ENCODE measurements at places on chromosomes 4 and X. TPM values are rescaled to one million over a fixed set of nuclear protein-coding genes. Genes with fewer than 3 reads are reported as not detected.

The VCX3A gene
- total RNA-seq, result not detected

The QDPR gene
- total RNA-seq, result 16.6 TPM

The IL3RA gene
- 10.4 TPM for total RNA-seq

The ADH1B gene
- 1.2 TPM for total RNA-seq

The PAGE5 gene
- total RNA-seq, result not detected

The TDO2 gene
- total RNA-seq, result not detected

The ASB9 gene
- total RNA-seq, result 33.5 TPM

The GAGE2A gene
- total RNA-seq, result not detected

The TGIF2LX gene
- not detected for total RNA-seq

The FRAS1 gene
- 9.9 TPM for total RNA-seq

The PPP4R3C gene
- not detected for total RNA-seq

The GAB3 gene
- total RNA-seq, result 1.6 TPM

The ZMAT1 gene
- total RNA-seq, result 0.97 TPM

The DBET gene
- total RNA-seq, result not detected

The CFAP299 gene
- not detected for total RNA-seq

The SSX1 gene
- total RNA-seq, result not detected

The S100P gene
- not detected for total RNA-seq

The AFF2 gene
- total RNA-seq, result not detected

The CXCL5 gene
- not detected for total RNA-seq

The GPR143 gene
- 5.5 TPM for total RNA-seq

The RHOH gene
- not detected for total RNA-seq

The ZFP92 gene
- total RNA-seq, result 1.6 TPM

The TRIM2 gene
- 10.1 TPM for total RNA-seq

The AMOT gene
- 3.2 TPM for total RNA-seq

The CYTL1 gene
- total RNA-seq, result 204 TPM

The GRIA2 gene
- total RNA-seq, result not detected

The MAGEA11 gene
- not detected for total RNA-seq

The DKK2 gene
- total RNA-seq, result 2.4 TPM

The IQCM gene
- total RNA-seq, result not detected

The LRIT3 gene
- not detected for total RNA-seq

The CCSER1 gene
- 1.4 TPM for total RNA-seq

The ANOS1 gene
- 0.97 TPM for total RNA-seq

The GSX2 gene
- total RNA-seq, result not detected

The PNMA6A gene
- 1.1 TPM for total RNA-seq

The GPR173 gene
- 2.9 TPM for total RNA-seq

The UGT2B11 gene
- total RNA-seq, result not detected

Data from epithelial cell of umbilical artery (primary cell).